A549 treated with DMSO at 1 μM for 4 hours (cell line): ENCODE measurements at places on chromosomes 6 and 20. TPM values are rescaled to one million over a fixed set of nuclear protein-coding genes. Genes with fewer than 3 reads are reported as not detected.

Gene SLC39A7
- total RNA-seq = 107 to 124 TPM (median 114 TPM) in 5 replicates

Gene GJA10
- total RNA-seq = not detected in 5 replicates

Gene TBX18
- total RNA-seq = 13.2 to 21.9 TPM (median 19.0 TPM) in 5 replicates

Gene THEMIS
- total RNA-seq = not detected in 5 replicates

Gene AKAP12
- 81.3 to 123 TPM (median 121 TPM) in 5 replicates for total RNA-seq

Gene SYCP2
- 0.18 to 0.81 TPM (median 0.37 TPM) in 5 replicates for total RNA-seq

Gene LAMA4
- 1.1 to 2.5 TPM (median 1.8 TPM) in 5 replicates for total RNA-seq

Gene OPN5
- total RNA-seq = not detected in 5 replicates

Gene BACH2
- total RNA-seq = 0.30 to 0.50 TPM (median 0.42 TPM) in 5 replicates

Gene VPS16
- 25.5 to 35.6 TPM (median 35.2 TPM) in 5 replicates for total RNA-seq

Gene NKX2-2
- not detected in 5 replicates for total RNA-seq

Gene BFSP1
- 4.4 to 5.7 TPM (median 4.9 TPM) in 5 replicates for total RNA-seq

Gene OXT
- not detected in 5 replicates for total RNA-seq
